Right ventricle myocardium inferior (tissue), 1 donor: ENCODE measurements at places on chromosomes 7 and 10. TPM values are rescaled to one million over a fixed set of nuclear protein-coding genes. Genes with fewer than 3 reads are reported as not detected.

DNA sequence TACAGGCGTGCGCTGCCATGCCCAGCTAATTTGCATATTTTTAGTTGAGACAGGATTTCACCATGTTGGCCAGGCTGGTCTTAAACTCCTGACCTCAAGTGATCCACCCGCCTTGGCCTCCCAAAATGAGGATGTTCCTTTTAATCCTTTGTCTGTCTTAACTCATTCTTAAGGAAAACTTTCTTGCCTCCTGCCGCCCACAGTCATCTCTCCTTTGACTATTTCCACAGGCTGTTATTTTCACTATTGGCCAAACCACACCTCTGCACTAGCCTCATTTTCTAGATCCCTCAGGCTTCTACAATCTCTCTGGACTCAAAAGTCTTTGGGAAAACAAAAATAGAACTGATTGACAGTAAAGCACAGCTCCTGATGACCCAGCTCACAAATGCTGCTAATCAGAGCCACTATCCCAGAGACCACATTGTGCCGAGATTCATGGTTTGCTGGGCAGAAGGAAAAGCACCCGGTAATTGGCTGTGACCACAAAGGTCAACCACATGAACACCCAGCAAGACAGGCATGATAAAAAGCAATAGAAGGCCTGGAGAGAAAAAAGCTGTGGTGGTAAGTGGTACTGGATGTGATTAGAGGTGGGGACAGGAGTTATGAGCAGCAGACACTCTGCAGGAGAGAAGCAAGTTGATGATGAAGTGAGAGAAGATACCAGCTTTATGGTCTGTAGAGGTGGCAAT is 44.1 kb upstream of the ZNRF2 start:
- DNase-seq, result no peak

DNA sequence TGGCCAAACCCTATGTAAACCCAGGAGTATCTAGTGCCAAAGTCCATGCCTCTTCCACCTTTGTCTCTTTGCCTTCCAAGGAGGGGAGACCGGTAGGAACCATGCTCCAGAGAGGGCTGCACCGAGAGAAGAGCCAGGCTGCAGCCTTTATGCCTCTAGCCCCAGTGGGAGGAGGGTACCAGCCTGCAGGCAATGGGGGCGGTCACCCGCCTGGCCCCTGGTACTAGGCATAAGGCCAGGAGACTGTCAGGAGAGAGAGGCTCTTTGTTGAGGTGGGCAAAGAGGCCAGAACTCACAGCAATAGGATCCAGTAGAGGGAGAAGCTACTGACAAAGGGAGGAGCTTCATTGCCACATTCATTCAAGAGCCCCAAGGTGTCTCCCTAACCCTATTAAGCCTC is 146.6 kb upstream of the PDE1C start:
- no peak for DNase-seq

Gene KLF6
- total RNA-seq, result 68.4 TPM

DNA sequence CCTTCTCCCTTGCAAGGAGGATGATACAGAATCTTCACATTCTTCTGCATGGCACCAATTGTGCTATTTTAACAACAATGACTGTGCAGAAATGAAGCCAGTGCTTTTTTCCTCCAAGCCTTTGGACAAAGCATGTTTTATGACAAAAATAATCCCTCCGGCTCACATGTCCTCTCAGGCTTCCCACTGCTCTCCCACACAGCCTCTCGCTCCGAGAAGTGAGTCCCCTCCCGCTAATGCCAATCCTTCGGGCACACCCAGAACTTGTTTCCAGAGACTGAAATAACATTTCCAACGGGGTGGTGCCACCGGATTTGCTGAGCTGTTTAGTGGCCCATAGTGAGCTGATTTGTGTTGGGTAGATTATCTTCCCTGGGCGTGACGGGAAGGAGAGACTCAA is 35.8 kb downstream of the RBM17 start:
- DNase-seq, result no peak

GRCh38 chr7:139871820-139872219 is 42.8 kb downstream of the TBXAS1 start:
- no peak for DNase-seq

Gene AGAP9
- 1.7 TPM for total RNA-seq

DNA sequence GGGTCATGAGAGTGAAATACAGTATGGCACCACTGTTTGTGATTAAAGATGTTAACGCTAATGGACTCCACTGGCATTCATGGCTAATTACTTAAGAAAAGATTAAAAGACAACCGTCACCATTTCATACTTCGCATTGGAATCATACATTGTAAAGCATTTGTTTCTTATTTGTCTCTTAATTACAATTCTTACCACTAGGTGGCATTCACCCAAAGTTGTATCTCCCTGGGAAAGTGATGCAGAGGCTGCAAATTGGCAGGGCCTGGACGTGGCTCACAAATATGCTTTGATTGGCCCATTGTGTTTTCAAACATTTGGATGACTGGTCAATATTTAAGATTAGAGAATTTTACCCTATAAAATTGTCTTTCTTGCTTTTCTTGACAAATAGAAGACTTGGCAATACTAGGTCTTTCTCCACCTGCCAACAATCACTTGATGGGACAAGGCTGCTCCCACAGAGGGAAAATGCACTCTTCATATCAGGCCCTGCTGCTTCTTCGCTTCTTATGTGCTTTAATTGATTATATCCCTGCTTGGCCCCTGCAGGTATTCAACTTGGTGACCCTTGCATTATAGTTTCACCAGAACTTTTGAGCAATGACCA is 72.1 kb upstream of the STARD3NL start:
- no peak for DNase-seq

GRCh38 chr7:118252087-118252486 is 27.6 kb downstream of the ANKRD7 start:
- DNase-seq, result no peak

- no peak for DNase-seq
Measured at GRCh38 chr7:73447121-73447733, 13.6 kb downstream of the FZD9 start.

- no peak for DNase-seq
Measured at GRCh38 chr7:138164804-138165203, 88.5 kb downstream of the AKR1D1 start.

- DNase-seq, result no peak
Measured at GRCh38 chr10:125296598-125296997, 136.2 kb upstream of the CTBP2 start.

DNA sequence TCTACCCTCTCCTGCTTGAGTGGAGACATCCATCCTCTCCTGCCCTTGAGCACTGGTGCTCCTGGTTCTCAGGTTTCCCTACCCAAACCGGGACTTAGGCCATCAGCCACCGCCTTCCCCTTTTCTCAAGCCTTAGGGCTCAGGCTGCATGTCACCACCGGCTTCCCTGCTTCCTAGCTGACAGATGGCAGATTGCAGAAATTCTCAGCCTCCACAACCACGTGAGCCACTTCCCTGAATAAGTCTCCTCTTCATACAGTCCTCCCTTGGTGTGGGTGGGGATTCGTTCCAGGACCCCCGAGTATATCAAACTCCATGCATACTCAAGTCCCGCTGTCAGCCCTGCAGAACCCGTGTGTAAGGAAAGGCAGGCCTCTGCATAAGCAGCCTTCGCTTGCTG is 203.5 kb upstream of the ZNF32 start:
- DNase-seq, result no peak

GRCh38 chr10:123149162-123149567 is 1.2 kb downstream of the HMX2 start:
- no peak for DNase-seq

- no peak for DNase-seq
Measured at GRCh38 chr10:15516256-15517085, 145.4 kb upstream of the FAM171A1 start.
